ENCODE measurements at places on chromosomes 1 and 21.

- no peak for DNase-seq
Measured at GRCh38 chr1:82034812-82035211, 234.1 kb downstream of the ADGRL2 start.

DNA sequence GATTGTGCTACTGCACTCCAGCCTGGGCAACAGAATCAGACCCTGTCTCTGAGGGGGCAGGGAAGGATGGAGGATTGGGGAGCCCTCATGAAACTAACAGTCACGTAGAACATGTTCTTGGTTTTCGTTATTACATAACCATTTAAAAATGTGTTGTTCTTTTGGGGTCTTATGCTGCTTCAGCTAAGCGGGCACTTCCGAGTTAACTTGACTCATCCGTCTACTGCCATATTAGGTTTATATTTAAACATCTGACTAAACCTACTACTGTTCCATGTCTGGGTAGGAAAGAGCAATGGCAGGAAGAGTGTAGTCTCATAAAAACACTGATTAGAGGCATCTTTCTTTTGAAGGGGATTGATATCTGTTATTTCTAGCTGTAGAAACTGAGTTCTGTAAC is 59.5 kb upstream of the BMP8A start:
- no peak for DNase-seq

DNA sequence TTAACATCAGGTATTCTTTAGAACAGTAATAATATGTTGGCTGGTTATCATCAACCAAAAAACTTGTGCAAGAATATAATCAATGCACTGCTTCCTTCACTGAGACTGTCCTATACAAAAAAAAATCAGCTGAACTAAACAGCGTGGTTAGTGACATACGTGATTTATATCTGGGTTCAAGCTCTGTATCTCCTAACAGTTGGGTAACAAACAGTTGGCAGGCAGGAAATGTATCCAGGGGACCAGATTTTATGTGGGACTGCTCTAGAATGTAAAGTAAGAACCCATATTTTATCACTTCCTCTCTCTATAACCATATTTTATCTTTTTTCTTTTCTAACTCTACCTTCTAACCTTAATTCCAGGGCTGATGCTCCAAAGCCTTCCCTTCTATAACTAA is 8.0 kb downstream of the ACBD6 start:
- DNase-seq = no peak

- no peak for DNase-seq
Measured at GRCh38 chr1:207155028-207155427, 51.0 kb downstream of the C4BPA start.

GRCh38 chr1:50775740-50776139 is 184.3 kb downstream of the FAF1 start:
- DNase-seq = no peak

DNA sequence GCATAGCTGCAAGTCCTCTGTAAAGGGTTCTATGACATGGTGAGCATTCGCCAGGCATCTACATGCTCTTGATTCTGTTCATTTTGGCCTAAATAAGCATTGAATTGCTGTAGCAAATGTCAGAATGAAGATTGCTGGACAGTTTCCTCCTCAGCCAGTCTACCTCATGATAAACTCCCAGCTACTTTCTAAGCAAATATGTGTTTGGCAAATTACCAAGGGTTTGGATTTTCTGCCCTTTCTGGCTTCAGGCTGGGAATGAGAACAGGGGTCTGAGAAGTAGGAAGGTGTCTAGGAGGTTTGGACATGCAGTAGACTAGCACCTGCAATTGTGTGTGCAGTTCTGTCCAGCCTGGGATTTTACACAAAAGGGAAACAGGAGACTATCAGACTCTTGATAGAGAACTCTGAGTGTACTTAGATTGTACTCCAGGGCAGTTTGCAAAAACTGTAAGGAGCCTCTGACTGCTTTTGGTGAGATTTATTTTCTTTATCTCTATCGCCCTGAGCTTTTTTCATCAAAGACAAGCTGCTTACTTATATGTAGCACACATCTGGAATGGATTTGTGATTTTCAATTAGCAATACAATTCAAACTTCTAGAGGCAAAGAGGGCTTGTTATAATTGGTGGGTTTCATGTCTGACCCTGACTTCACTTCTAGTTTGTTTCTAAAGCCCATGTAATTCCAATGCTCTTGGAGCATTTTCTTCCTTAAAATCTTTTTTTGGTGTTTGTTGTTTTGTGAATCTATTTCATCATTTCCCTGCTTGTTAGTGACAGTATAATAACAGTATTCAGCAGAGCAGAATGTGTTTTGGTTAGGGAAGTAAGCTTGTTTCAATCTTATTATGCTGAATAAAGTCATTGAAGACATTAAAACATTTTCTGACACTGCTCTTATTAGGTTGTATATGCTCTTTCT is 150.8 kb downstream of the VPS13D start:
- no peak for DNase-seq

DNA sequence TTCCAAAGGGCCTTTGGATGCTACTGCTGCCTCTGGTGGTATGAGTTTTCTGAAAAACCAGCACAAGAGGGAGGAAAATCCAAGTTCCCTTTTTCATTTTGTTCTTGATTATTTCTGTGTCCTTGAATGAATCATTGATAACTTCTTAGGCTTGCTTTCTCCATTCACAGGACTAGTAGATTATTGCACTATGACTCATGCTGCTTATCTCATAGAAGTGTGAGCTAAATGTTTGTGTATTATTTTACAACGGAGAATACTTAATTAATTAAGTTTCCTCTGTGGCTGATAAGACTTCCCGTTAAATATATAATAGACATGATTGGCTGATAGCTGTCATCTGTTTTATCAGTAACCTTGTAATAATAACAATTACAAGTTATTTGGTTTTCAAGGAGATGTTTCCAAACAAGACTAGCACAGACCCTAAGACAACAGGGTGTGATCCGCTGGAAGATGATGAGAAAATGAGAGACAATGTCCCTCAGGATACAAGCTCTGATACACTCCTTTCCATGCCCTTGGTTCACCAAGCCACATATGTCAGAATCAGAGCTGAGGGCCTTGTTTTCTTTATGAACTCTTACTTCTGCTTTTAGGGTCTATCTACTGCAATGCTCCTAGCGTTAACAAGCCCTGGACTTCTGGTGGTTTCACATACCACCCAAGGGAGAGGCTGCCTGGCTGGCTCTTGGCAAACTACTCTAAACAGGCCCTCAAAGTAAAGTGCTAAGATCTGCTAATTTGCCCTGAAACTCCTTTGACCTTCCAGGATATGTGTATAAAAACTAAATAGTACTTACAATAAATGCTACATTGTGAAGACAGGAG is 1078.3 kb downstream of the TTLL7 start:
- no peak for DNase-seq

- DNase-seq = no peak
Measured at GRCh38 chr1:223207293-223208066, 64.4 kb upstream of the TLR5 start.

DNA sequence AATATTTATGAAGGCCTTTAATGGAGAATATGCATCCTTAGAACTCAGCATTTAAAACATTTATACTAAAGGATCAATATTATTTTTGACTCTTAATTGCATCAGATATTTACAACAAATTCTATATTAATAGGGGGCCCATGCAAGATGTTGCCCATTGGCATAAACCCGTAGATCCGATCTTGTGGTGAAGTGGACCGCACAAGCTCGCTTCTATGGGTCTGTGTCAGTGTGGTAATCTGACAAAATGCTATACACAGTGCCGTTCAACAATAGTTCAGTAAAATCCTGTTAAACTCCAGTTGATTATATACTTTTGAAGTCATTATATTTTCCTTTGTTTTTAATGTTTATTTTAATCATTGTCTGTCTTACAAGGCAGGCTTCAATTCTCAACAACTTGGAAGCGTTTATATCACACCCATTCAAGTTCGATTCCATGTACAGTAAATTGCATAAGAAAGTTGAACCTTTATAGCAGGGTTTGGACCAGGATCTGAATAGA is 809.2 kb downstream of the USP25 start:
- DNase-seq = no peak

DNA sequence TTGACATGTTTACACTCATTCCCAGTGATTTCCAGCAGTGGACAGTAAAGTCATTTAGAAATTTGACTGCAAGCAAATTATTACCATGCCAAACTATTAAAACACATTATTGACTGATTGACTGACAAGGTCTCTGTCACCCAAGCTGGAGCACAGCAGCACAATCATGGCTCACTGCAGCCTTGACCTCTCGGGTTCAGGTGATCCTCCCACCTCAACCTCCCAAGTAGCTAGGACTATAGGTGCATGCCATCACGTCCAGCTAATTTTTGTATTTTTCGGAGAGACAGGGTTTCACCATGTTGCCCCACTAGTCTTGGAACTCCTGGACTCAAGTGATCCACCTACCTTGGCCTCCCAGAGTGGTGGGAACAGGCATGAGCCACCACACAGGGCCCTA is 24.2 kb downstream of the PTP4A2 start:
- no peak for DNase-seq

- DNase-seq = no peak
Measured at GRCh38 chr1:178947677-178947981, 76.8 kb upstream of the ANGPTL1 start.
